COLO829 (cell line): ENCODE measurements at places on chromosomes 6 and 20.
A peak's percentile ranks its signal among the peaks of the same experiment; 100 is the strongest.

DNA sequence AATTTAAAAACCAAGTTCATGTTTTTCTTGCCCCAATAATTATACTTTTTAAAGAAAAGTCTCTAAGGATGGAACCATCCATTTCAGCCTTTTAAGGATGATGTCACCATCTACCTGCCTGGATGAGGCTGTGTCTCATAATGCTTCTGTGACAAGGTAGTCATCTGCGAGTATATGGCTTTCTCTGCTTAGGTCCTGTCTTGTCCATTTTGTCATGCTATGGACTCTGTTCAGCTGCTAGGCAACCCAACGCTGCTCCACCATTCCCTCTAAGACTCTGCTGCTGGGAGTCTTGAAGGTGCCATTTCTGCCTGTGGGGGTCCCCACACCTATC is 459.8 kb upstream of the RUNX2 start:
- DNase-seq: no peak

GRCh38 chr6:147099974-147100373 is 104.2 kb upstream of the STXBP5 start:
- DNase-seq: no peak

DNA sequence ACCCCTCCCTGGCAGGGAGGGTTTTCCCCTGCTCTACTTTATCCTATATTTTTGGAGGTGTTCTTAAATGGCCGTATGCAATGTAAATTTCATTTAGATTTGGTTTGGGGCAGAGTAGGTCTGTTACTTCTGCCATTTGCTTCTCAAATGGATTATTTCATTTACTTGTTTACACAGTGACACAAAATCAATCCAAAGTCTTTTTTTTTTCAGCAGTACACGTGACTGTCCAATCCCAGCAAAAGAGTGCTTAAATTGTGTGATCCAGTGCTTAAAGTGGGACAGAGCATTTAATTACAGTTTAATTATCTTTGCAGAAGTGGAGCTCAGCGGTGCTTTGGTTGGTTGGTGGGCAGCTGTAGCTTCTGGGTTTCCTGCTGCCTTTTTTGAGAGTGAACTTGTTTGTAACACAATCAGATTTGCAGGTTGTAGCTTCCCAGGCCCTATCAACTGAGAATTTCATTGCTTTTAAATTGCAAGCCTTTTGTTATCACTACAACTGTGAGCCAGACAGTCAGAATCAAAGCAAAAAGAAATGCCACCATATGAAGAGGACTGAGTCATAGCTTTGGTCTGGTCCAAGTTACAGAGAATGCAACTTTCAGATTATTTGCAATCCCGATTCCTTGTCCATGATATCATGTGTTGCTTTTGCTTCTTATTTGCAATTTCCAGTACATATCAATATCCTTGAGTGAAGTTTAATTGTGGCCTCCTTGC is 216.9 kb downstream of the DOK5 start:
- DNase-seq: no peak

DNA sequence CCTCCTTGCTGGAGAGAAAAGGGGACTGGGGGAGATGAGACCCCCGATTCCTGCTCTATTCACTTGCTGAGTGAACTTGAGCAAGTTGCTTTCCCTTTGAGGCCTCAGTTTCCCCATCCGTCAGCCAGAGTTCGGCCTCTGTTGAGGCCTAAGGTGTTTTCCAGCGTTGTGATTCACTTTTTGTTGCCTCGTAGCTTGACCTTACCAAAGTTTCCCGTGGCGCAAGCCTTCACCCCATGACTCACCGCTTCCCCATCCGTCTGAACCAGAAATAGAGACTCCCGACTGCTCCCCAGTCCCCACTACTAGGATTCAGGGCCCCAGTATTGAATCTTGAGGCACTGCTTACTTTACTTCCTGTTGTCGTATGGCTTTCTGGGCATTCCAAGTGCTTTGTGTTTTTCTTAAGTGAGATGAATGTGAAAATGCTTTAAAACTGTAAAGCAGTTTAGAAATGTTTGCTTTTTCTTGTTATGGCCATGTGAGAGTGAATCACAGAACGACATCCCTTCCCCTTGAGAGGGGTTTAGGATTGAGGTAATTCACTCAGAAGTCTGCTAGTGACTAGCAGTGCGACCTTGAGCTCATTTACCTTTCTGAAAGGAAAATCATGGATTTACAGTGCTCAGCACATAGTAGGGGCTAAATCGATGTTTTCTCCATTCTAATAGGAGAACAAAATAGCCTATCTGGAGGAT is 1.2 kb downstream of the CHMP4B start:
- DNase-seq: no peak

- DNase-seq: peak; percentile 88
Measured at GRCh38 chr20:14951707-14952418, 614.5 kb upstream of the FLRT3 start.

GRCh38 chr6:23329086-23329485 is 759.7 kb downstream of the HDGFL1 start:
- DNase-seq: no peak

GRCh38 chr6:161676586-161676985 is 402.7 kb upstream of the AGPAT4 start:
- DNase-seq: no peak

DNA sequence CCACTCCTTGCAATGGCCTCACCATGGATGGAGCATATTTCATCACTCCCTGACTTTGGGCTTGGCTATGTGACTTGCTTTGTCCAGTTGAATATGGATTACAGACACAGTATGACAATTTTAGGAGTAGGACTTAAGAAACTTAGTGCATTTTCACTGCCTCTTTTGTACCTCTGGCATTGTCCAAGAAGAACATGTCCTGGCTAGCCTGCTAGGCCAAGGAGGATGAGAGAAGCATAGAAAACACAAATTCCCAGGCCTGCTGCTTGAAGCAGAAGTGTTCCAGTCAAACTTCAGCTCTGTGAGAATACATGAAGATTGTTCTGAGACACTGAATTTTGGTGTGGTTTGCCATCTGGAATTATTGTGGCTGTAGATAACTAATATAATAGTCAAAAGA is 3.1 kb upstream of the MCHR2 start:
- no peak for DNase-seq

DNA sequence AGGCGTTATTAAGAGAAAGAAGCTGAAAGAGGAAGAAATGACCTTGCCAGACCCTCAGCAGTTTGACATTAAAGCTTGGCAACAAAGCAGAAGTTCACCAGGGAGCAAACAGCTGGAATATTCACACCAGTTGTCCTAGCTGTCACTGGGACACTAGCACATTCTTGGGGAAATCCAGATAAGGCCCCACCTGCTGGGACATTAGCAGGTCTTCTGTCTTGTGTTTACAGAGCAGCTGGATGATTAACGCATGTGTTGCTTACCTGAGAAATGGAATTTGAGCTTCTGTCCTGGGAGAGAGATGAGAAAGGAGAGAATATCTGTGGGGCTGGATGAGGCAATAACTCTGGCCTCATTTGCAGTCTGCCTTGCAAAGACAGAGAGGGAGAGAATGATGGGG is 137.6 kb upstream of the RIN2 start:
- DNase-seq: no peak

DNA sequence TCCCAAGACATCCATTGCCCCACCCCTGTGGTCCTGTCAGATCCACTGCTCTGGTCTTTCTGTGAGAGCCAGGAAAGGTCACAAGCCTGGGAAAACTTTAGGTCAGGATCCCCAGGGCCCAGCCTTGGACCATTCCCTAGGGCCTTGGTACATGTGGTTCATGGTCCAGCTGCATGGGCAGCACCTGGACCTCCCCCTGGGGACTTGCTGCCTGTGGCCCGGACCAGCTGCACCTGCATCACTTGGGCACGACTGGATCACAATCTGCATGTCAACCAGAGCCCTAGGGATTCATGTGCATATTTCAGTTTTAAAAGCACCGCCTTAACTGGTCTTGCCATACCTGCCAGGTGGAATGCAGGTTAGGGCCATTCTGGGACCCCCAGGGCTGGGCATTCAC is 44.3 kb upstream of the MC3R start:
- no peak for DNase-seq

DNA sequence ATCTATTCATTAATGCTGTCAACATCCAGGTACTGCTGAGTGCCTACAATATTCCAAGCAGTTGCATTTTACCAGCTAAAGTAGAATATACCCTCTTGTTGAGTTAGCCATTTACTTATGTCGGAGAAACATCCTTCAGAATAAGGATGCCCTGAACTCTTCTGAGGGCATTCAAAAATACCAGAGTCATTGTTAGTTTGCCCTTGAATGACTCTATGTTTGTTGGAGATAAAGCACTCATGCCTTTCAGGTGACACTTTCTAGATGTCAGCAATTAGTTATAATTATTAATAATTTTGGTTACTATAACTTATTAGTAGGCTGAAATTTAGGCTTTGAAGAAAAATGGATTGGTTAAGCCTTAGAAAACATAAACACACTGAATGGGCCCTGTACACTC is 286.2 kb upstream of the STXBP5 start:
- DNase-seq: no peak

DNA sequence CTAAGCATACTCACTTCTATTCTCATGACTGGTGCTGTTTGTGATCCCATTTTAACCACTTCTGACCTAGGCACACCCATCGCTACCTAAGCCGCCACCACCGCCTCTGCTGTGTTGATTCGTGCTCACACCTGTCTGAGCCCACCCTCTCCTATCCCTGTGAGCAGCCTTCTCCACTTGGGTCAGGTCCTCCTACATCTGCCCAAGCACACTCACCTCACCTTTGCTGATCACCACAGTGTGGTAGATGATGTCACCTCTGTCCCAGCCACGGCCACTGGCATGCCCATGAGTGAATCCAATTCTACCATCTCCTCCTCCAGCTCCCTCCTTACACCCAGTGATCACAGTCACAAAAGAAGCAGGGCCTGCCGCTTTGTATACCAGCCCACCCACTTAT is 20.8 kb downstream of the MUC22 start:
- no peak for DNase-seq

DNA sequence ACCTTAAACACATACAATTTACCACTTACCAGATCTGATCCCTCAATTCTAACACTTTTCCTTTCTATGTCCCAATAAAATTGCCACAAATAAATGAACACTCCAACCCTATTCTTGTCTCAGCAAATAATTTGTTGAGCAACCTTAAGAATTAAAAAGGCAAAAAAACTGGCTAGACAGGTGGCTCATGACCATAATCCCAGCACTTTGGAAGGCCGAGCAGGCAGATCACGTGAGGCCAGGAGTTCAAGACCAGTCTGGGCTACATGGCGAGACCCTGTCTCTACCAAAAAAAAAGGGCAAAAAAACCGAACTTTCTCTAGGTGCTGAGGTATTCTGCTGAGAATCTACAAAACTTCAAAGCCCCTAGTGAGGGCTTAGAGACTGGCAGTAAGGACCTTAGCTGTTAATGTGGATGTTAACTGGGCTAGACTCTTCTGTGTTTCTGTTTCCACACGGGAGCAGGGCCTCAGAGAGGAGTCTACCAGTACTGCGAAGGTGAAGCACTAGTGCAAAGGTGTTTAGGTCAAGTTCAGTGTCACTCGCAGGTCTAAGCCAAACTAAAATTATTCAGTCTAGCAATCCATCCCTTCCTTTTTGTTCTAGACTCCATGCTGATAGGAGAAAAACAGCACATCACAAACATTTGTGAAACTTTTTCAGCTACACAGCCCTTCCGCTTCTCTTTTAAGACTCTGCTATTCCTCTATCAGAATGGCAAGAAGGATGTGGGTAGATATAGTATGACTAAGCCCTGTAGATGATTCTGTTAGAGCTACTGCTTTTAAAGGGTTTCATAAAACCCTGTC is 2.6 kb downstream of the FASTKD5 start:
- DNase-seq: no peak

DNA sequence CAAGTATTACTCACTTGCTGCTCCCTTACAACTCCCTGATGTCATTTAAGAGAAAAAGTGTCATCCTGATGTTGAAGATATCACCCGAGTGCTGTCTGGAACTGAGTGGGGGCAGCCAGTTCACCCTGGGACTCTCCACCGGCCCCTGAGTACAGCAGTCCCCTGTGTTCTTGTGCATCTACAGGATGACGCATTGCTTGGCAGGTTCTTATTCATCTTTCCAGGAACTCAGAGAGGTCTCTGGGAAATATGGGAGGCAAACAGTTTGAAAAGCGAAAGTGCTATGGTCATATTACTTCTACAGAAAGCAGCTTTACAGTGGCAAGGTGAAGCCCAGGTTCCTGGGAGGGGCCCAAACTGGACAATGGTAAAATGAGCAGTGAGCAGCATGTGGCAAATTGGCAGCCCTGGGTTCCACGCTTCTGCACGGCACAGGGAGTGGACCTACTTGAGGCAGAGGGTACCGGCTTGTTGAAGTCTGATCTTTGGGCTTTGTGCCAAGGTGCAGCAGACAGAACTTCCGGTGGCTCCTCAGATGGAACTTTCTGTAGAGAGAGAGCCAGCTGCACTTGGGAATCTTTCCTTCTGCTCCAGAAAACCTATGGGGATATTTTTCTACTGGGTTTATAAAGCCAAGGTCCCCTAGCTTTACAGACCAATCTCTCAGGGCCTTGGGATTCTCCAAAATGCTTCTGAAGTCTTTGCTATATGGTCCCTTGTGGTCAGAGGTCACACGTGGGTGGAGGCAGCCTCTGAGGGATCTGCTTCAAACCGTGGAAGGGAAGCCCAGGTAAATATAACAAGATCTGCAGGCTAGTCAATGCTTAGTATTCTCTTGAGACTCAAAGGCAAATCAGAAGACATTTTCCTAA is 128.3 kb downstream of the MAP3K7 start:
- no peak for DNase-seq

DNA sequence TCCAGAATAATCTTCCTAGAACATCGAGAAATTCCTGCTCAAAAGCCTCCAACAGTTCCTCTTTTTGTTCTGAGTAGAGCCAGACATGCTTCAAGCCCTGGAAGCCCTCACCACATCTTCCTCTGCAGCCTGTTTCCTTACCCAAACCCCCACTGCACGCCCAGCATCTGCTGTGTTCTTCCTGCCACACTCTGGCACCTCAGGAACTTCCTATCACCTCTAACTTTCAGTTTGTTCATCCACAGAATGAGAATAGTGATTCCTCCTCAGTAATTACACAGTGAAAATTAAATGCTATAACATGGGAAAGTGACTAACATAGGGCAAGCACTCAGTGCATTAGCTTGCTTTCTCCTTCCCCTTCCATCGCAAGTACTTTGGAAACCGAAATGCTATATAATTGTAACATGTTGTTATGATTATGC is 26.3 kb downstream of the C6orf89 start:
- no peak for DNase-seq

- DNase-seq: no peak
Measured at GRCh38 chr6:164756142-164756541, 553.3 kb downstream of the C6orf118 start.

DNA sequence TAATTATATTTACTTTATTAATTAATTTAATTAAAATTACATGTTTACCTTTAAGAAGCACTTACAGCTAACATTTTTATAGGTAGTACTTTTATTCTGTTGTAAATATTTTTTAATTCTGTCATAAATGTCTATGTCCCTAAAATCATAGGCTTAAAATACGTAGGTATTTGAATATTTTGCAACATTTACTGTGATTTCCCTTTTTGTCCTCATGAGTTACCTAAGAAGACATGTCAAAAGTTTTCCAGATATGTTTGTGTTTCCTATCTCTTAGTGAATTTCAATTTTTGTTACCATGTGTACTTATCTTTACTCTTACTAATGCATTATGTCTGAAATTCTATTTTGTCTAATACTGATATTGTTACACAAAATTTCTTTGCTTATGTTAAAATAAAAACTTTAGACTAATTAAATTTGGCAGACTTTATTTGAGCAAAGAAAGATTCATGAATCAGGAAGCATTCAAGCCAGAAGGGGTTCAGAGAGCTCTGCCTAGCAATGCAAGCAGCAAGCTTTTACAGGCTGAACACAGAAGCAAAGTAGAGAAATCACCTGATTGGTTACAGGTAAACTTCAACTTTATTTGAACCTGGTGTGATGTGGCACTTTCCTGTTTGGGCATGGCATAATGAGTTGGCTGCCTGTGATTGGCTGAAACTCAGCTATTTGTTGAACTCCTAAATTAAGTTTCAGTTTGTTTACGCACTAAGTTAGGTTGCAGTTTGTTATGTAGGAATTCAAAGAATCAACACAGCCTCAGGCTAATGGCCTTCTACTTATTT is 123.2 kb upstream of the TMEM170B start:
- DNase-seq: no peak
